ENCODE measurements at places on chromosomes 11 and 22.

DNA sequence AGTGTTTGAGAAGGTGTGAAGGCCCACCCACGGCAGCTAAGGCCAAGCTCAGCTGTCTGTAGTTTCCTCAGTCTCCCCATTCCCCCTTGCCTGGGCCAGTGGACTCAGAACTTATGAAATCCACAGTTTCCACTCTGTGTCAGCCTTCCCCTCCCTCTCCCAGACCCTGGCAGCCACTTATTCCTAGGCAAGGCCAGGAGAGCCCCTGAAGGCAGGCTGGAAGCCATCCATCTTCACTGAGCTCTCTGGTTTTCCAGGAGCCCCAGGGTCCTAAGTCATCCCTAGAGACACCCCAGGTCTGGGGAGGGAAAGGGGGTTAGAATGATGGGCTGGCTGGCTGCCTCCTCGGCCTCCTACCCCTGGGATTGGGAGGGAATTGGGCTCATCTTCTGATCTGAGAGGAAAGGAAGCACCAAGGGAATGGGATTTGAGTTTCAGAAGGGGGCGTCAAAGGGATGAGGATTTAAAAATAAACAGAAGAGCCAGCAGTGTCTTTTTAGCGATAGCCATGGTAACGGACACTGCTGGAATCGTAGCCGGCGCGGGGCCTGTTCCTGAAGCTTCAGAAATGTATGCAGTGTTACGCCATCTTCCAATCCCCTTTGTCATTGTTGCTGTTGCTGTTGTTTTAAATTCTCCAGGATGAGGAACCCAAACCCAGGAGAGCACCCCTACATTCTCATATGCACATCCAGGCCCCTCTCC, 561.1 kb upstream of the CADM1 start:
- no peak for DNase-seq

- DNase-seq, result no peak
These were observed 2.4 kb upstream of the CECR2 start for GRCh38 chr22:17366830-17367229.

GRCh38 chr22:42160251-42160650, 29.6 kb upstream of the CYP2D6 start:
- DNase-seq, result no peak

GRCh38 chr22:49244466-49245420, 582.9 kb downstream of the BRD1 start:
- DNase-seq, result no peak

GRCh38 chr11:19988598-19988997, 171.7 kb downstream of the DBX1 start:
- no peak for DNase-seq
